ENCODE measurements at places on chromosomes 2 and 18.

- DNase-seq = no peak
Observed at GRCh38 chr2:55781542-55781941, 87.9 kb upstream of the PNPT1 start.

GRCh38 chr2:197884252-197884651 lies 79.9 kb downstream of the PLCL1 start:
- DNase-seq = no peak

GRCh38 chr2:119645173-119645855 lies 33.7 kb upstream of the TMEM177 start:
- no peak for DNase-seq

DNA sequence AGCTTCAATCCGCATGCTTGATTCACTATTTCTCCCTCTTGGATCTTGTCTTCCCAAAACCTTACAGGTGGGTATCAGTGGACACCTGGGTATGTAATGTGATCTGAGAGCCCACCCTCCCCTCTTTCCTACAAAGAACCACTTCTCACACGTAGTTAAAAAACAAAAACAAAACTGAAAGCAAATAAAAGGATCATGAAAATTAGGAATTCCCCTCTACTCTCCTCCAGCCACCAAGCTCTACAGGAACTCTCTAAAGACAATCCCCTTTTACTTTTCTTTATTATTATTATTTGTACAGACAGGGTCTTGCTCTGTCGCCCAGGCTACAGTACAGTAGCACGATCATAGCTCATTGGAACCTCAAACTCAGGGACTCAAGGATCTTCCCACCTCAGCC lies 40.8 kb upstream of the MYO1B start:
- no peak for DNase-seq

- no peak for DNase-seq
Observed at GRCh38 chr2:185188656-185189055, 549.9 kb upstream of the FSIP2 start.

DNA sequence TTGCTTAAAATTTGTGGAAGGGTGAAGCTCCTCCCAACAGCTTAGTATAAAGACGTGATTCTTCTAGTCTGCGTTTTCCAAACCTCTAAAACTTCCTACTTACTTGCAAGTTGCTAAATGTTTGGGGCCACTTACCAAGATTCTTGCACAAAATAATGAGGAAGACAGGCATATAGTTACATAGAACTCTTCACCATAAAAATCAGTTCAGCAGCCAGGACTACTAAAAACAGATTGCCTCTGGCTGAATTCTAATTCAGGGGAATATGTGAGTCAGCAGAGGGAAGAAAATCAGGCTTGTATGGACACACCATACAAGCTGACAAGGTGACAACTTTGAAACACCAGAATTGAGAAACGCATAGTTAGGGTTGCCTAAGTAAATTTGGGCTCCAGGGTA lies 2.8 kb upstream of the PEX13 start:
- no peak for DNase-seq

GRCh38 chr18:73750052-73750451 lies 397.6 kb downstream of the FBXO15 start:
- no peak for DNase-seq

DNA sequence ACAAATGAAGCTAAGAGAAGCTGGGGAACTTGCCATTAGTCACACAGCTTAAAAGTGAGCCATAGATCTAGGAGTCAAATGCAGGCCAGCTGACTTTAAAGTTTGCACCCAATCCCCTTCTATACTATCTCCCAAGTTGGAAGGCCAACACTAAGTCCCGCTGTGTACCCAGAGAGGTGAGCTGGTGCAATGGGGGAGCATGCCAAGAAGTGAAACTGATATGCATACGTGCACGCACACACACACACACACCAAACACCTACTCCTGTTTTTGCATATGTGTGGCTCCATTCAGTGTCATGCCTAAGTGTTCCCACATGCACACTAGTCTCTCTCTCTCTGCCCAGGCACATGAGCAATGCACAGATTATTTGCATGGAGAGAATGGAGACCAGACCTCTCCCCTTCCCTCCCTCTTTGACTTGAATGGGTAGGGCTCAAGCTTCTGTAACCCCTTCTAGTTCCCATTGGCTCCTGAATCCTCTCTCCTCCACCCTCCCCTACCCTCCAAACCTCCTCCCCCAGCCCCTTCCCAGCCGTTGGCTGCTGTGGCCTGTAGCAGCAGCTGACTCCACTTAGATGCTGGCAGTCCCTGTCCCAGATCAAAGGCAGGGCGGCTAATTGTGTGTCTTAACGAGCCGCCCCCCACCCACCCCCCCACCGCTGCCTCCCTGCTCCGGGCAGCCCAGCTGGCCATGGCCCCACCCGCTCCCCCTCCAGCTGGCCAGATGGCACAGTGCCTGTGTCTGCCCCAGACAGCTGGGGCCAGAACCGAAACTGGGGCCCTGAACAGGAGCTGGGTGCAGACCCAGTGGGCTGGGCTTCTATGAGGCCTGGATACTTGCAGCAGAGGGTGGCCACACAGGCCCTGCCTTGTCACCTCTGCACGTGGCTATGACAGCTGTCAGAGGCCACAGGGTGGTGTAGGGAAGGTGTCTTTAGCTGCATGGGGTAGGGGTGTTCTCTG lies 5.6 kb downstream of the WNT10A start:
- peak; percentile 73 for DNase-seq

DNA sequence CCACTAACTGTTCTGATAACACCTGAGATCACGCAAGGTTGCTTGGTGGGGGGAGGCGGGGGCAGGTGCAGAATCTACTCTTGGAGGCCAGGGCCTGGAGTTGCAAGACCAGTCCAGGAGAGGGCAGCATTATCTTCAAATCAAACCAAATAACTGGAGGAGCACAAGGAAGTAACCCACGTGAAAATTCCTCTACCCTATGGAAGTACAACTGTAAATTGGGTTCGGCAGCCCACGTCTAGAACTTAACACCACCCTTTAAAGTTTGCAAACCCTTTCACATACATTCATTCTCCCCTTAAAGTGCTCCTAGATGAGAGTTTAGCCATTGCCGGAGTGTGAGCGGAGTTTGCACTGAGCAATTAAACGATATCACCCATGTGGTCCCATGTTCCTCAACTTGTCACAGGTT lies 19.6 kb upstream of the CXCR1 start:
- DNase-seq = peak; percentile 67

DNA sequence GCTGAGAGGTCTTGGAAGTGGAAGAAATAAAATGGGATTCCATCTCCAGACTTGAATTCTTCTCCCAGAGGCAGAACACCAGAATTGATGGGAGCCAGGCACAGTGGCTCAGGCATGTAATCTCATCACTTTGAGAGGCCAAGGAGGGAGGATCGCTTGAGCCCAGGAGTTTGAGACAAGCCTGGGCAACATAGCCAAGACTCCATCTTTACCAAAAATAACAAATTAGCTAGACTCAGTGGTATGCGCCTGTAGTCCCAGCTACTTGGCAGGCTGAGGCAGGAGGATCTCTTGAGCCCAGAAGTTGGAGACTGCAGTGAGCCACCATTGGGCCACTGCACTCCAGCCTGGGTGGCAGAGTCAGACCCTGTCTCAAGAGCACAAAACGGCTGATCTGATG lies 144.3 kb downstream of the C1D start:
- DNase-seq = no peak

- peak; percentile 39 for DNase-seq
Observed at GRCh38 chr2:98479959-98480524, 35.4 kb downstream of the INPP4A start.

DNA sequence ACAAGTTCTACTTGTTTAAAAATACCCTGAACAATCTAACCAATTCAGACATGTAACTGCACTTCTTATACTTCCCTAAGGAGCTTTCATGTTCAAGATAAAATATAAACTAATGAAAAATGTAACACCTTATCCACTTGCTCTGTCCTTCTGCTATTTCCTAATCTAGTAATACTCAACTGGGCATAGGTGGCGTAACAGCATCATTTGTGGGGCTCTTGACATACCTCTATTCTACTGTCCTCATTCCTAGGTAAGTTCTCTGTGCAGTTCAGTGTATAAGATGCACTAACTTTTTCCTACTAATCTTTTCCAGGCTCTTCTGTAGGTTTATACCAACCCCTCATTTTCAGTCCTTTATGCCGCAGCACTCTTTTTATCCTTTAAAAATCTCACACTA lies 36.7 kb downstream of the PRKD3 start:
- DNase-seq = no peak
